ENCODE measurements at places on chromosomes 2 and 18.

GRCh38 chr2:160513120-160513519 lies 19.5 kb upstream of the RBMS1 start:
- DNase-seq = no peak

DNA sequence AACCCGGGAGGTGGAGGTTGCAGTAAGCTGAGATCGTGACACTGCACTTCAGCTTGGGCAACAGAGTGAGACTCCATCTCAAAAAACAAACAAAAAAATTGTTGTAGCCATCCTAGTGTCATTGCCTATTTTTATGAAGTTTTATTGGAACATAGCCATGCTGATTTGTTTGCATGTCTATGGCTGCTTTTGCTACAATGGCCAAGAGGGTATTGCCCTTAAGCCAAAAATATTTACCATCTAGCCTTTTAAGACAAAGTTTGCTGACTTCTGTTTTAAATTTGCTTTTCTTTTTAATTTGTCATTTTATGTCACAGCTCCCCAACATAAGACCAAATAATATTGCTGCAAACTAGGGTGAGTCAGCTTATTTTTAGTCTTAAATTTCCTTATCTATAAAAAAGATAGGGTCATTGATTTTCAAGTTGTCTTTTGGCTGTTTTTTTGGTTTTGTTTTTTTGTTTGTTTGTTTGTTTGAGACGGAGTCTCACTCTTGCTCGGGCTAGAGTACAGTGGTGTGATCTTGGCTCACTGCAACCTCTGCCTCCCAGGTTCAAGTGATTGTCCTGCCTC lies 70.0 kb upstream of the CABLES1 start:
- DNase-seq = no peak

- no peak for DNase-seq
These were observed 104.5 kb downstream of the HDAC4 start for GRCh38 chr2:239296020-239296932.

DNA sequence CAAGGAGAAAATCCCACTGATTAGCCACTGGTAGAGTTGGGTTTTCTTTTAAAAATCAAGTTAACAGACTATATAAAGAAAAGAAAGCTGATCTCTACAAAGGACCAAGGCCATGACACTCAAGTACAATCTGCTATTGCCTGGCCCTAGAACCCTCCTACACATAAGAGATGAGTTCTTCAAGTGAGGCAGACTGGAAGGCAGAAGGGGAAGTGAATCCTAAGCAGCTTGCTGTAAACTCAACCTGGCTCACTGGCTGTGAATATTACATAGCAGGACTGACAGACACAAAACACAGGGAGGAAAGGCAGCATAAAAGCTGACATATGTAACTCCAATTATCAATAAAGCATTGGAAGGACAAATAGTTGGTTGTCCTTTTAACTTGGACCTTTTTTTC lies 65.4 kb downstream of the TRIP12 start:
- DNase-seq = peak; percentile 70

- DNase-seq = no peak
These were observed 194.1 kb downstream of the SP3 start for GRCh38 chr2:173770947-173771678.

DNA sequence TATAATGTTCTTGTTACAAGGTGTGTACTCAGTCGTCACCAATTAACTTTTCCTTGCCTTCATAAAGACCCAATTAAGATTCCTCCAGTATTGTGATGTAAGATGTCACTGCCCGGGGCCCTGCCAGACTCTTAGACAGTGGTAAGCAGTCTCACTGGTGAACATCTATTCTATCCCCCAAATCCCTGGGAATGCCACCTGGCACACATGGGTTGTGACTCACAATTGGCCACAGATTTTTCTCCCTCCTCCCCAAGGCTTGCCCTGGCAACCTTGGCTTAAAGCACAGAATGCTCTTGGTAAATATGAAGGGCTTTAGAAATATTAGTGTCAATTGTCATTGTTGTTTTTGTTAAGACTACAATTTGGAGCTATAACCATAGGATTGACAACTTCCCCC lies 287.9 kb downstream of the ETAA1 start:
- DNase-seq = no peak

DNA sequence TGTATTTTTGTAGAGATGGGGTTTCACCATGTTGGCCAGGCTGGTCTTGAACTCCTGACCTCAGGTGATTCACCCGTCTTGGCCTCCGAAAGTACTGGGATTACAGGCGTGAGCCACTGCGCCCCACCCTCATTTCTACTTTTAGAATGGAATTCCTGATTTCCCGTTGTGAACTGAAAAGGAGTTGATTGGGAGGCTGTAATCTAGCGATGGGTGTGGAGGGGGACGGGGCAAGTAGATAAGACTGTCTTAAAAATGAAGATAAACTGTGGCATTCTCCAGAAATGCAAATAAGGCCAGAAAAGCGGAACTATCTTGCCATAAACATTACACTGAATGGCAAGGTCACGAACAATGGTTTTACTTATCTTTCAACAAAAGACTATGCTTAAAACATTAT lies 135.4 kb downstream of the TRIB2 start:
- no peak for DNase-seq

- DNase-seq = no peak
These were observed 35.9 kb downstream of the FAM228A start for GRCh38 chr2:24210723-24211122.

- no peak for DNase-seq
These were observed 79.6 kb downstream of the MBP start for GRCh38 chr18:77052983-77053309.
